ENCODE measurements at places on chromosomes 1 and 21.

DNA sequence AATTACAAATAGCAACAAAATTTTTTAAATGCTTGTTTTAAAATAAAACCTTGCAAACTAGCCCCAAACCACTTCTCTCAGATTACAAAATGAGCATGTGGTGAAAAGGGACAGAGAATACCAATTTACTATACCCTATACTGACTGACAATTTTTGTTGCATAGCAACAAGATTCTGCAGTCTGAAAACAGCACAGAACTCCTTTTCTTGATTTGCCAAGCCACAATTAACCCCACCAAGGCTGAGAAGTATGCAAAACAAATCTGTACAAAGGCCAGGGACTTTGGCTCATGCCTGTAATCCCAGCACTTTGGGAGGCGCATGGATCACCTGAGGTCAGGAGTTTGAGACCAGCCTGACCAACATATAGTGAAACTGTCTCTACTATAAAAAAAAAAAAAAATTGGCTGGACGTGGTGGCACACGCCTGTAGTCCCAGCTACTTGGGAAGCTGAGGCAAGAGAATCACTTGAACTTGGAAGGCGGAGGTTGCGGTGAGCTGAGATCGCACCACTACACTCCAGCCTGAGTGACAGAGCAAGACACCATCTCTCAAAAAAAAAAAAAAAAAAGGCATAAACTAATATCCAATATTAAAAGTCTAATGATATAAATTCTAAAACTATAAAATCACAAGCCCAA is 21.8 kb downstream of the ENAH start:
- DNase-seq: no peak

DNA sequence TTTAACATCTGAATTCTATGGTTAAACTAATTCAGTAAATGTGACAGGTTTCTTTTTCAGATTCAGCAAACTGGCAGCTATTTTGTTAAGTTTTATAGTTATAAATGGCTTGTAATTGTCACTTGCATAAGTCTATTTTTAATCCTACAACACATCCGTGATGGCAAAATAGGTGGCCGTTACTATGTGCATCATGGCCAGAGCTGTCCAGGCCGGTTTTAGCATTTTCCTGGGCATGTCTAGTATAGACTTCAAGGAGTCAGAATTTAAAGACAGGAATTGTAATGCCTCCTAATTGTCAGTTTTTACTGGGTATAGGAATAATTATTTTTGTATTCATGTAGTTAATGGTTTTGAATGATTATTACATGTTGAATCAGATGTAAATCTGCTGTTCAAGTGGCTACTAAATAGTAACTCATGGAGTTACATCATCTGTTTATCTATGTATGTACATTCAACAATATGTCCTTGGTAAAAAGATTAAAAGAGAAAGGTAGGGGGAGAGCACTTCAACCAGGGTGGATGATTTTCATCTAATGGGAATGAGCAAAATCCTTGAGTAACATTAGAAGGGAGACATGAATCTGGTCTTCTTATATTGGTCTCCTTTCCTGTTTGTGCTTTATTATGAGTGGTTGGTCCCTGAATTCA is 3.2 kb upstream of the B3GALT2 start:
- DNase-seq: no peak

GRCh38 chr1:68590473-68590872 is 93.6 kb upstream of the DEPDC1 start:
- no peak for DNase-seq

GRCh38 chr1:23869051-23869450 is 961 bp upstream of the FUCA1 start:
- DNase-seq: no peak

GRCh38 chr1:64581843-64582185 is 111.9 kb downstream of the CACHD1 start:
- DNase-seq: no peak

DNA sequence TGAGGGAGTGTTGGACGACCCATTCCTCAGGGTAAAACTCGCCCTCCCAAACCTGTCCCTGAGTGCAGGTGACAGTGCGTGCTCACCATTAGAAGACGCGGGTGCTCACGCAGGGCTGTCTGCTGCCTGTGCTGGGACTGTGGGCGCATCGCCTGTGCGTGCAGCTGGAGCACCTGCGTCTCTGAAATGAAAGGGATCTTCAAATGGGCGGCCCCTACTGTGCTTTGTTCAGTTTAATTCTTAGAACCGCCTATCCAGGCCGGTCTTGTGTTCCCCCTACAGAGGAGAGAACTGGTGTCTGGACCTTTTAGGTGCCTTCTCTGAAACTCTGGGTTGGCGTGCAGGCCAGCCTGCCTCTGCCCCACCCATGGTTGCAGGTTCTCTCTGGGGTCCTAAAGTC is 125.8 kb downstream of the PCBP3 start:
- no peak for DNase-seq

DNA sequence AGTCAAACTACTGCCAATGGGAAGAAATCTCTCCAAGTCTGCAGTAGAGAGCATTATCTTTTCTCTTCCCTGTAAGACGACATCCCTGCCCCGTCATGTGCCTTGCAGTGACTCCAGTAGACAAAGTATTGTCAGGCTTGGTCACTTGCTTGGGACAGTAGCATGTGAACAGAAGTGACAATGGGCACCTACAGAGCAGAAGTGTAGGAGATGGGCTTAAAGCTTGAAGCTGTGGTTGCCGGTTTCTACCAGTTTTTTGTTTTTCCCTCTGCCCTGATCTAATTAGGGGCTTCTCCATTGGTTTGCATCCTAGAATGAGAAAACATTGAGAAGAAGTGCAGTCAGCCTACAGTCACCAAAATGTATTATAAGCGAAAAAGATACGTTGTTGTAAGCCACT is 12.7 kb downstream of the F3 start:
- DNase-seq: no peak

DNA sequence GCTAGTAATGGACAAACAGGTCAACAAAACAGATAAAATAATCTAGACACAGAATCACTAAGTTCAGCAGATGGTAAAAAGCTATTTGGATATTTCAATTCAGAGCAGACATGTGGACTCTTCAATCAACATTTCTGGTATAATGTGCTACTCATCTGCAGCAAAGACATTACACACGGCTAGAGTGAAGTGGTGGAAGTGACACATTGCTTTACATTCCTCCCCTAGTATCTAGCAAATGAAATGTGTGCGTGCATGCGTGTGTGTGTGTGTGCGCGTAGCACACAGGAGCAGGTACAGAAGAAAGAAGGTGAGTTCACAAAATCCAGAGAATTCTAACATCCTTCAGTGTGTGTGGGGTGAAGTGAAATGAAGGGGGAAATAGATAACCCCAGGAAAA is 8.3 kb downstream of the AHCTF1 start:
- no peak for DNase-seq

DNA sequence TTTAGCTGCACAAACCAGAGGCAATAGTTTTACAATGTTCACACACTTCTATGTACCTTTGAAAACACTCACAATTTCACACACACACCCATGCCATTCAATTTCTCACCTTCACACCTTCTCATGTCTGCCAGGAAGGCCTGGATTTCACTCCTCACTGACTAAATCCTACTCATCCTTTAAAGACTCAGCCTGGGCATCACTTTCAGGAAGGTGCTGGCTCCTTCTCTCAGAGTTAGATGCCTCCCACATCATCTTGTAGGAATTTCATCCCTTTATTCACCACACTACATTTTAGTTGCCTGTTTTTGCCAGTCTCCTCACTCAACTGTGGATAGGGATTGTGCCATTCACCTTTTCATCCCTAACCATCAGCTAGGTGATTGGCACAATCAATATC is 2.3 kb downstream of the IL20 start:
- DNase-seq: no peak

DNA sequence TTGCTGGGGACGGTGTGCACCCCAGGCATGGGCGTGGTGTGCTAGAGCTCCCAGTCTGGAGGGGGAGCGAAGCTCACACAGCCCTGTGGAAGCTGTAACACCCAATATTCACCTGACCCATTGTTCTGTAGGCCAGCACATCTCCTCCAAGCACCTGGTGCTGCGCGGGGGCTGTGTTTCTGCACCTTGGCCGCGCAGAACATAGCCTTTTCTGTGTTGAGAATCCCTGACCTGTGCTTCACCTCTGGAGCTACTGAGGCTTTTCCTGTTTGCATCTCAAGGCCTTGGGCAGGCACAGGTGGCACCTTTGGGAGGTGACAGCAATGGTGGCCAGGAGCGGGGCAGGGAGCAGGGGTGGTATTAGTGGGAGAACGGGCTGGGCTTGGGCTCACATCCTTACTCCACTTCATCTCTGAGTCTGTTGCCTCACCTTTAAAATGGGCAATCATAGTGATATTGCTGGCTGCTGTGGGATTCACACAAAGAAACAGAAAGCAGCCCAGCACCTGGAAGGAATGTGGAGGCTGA is 343.9 kb upstream of the AJAP1 start:
- DNase-seq: no peak

GRCh38 chr1:1969953-1970716 is 33.5 kb downstream of the CFAP74 start:
- no peak for DNase-seq

DNA sequence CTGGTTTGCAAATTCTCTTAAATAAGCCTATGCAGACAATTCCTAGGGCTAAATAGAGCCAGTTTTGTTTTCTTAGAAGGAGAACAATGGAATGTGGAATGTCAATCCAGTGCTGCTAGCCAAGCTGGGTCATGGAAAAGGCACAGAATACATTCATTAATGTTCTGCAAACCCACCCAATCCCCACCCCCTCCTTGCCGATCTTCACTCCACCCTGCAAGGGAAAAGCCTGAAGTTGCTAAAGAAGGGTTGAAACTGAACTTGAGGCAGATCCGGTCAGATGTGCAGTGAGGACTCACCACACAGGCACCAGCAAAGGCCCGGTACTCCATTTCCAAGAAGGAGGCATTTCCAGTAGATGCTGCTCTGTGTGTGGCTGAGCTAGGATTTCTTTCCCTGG is 179.6 kb downstream of the PLPP3 start:
- DNase-seq: no peak

- no peak for DNase-seq
Observed at GRCh38 chr1:42748461-42749410, 8.7 kb upstream of the CLDN19 start.

GRCh38 chr1:210516092-210516656 is 187.5 kb downstream of the HHAT start:
- DNase-seq: no peak

DNA sequence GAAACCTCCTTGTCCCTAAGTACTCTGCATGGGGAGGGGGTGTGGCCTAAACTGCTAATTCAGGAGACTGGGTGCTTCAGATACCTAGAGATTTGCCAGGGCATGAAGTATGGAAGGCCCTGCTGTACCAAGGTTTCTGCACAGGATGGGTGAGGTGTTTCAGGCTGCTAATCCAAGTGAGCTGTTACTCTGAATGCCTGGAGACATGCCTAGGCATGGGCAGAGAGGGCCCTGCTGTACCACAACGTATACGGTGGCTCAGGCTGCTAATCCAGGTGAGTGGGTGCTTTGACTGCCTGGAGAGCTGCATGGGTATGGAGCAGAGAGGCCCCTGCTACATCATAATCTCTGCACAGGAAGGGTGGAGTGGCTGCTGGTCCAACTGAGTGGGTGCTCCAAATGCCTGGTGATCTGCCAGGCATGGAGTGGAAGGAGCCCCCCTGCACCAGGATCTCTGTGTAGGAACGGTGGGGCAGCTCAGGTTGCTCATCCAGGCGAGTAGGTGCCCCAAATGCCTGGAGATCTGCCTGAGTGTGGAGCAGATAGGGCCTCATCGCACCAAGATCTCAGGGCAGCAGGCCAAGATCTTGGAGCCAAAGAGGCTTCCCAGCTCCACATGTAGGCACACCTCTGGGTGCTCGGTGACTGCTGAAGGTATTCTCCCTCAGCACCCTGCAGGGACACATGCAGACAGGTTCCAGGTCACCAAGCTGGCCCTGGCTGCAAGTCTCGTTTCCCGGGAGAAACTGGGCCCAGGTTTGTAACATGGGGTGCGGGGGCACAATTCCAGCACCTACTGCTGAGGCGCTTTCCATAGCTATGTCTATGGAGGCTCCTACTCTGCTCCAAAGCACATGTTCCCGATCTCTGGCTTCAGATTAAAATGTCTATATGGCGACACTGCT is 252.5 kb upstream of the PLXNA2 start:
- DNase-seq: no peak

GRCh38 chr1:34163792-34164731 is 968 bp downstream of the CSMD2 start:
- no peak for DNase-seq

DNA sequence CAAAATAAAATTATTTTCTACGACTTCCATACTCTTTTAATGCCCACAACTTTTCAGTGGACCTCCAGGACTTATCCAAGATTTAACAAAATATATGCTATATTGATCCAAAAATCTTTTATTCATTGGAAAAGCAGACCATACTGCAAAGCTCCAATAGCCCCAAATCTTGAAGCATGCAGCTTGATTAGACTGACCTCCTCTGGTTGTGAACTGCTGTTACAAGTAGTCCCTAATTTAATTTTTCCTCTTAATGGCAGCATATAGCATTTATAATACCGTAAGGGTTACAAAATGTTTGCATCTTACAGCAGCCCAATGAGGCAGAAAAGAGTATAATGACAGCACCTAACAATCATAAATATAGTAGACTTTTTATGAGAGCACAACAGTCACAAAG is 49.8 kb downstream of the TPR start:
- no peak for DNase-seq

- peak; percentile 86 for DNase-seq
Observed at GRCh38 chr1:85465786-85466134, 801 bp upstream of the DDAH1 start.

DNA sequence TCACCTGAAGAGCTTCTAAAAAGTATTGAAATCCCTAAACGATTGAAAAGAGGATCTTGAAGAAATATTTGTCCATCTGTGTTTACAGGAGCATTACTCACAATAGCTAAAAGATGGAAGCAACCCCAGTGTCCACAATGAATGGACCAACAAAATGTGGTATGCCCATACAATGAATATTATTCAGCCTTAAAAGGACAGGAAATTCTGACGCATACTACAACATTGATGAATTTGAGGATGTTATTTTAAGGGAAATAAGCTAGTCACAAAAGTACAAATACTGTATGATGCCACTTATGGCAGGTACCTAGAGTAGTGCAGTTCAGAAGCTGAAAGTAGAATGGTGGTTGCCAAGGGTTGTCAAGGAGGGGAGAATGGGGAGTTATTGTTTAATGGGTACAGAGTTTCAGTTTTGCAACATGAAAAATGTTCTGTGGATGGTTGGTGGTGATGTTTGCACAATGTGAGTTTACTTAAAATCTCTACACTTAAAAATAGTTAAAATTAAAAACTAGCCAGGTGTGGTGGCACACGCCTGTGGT is 37.1 kb upstream of the GADD45A start:
- DNase-seq: no peak
